ENCODE measurements at places on chromosomes 2 and 18.
A peak's percentile ranks its signal among the peaks of the same experiment; 100 is the strongest.

GRCh38 chr18:80159713-80160636, 50.9 kb downstream of the ADNP2 start:
- peak; percentile 55 for DNase-seq

- peak; percentile 80 for DNase-seq
Observed at GRCh38 chr2:172095146-172095904, 7.4 kb downstream of the DLX2 start.

- DNase-seq = peak; percentile 84
Observed at GRCh38 chr2:74876081-74876886, 42.4 kb downstream of the HK2 start.

GRCh38 chr2:3465844-3466481, 53.4 kb downstream of the ADI1 start:
- DNase-seq = no peak

- no peak for DNase-seq
Observed at GRCh38 chr2:7634409-7634808, 717.2 kb downstream of the RNF144A start.

DNA sequence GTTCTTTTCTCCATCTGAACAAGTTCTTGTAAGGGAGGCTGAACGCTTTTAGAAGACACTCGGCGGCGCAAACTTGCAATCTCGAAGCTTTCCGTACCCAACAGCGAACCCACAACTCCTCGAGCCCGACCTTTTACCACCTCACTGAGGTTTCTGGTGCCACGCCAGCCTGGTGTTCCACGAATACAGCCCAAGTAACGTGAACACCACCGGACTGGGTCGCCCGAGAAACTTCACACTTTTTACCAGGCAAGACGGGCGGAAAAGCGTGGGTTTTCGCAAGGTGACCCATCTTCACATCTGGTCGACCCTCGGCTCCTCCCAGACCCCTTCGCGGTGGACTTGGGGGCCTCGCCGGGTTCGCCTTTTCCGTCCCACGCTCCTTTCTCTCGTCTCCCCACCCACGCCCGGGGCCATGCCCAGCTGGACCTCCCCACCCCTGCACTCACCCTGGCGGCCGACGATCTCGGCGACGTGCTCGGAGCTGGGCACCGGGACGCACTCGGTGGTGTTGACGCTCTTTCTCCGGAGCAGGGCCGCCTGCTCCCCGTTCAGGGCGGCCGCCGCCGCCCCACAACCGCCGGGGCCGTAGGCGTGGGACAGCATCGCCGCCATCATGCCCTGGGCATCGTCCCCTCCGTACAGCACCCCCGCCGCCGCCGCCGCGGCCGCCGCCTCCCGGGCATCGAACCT, 1.2 kb downstream of the MEX3C start:
- DNase-seq = no peak

DNA sequence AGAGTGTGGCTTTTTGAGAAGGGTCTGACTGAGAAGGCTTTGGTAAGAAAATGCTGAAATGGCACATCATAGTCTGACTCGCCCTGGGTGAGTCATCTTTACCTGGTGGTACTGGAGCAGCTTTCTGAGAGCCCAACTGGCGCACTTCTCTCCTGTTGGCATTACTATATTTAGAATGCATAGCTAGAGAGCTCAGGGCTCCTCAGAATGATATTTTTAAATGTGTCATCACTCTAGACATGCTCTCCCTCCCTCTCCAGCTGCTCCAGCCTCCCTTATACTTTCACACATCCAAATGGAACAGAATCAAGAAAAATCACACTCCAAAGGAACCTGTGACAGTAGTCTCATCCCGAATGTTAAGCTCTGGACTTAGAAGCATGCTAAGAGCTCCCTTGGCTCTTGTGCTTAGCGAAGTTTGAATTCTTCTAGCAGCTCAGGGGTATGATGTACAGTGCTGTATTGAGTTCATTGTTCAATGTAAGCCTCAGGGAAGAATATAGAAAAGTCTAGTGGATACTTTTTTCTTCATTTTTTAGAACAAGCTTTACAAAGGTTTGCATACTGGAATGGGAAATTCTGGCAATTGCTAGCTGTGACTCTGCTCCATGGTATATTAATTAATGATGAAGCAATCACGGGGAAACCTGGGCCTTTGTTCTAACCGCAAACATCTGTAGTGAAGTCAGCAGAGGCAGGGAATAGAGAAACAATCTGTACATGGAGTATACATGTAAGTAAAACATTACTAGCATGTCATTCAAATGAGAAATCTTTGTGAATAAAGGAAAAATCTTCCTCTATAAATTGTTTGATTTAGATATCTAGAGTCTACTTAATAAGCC, 751.2 kb upstream of the NRXN1 start:
- DNase-seq = no peak

- no peak for DNase-seq
Observed at GRCh38 chr2:197372592-197372991, 62.0 kb upstream of the ANKRD44 start.

Measured in GM13977 (cell line).